ENCODE measurements at places on chromosomes 2 and 18. TPM values are rescaled to one million over a fixed set of nuclear protein-coding genes. Genes with fewer than 3 reads are reported as not detected.

SEMA4F gene
- total RNA-seq = 5.1 TPM

GLI2 gene
- 0.26 TPM for total RNA-seq

DHRS9 gene
- total RNA-seq = 19.1 TPM

CLASP1 gene
- 56.9 TPM for total RNA-seq

ASB18 gene
- total RNA-seq = 0.38 TPM

PSMA8 gene
- total RNA-seq = not detected
